BE2C (cell line): ENCODE measurements at places on chromosomes 16 and 17.

DNA sequence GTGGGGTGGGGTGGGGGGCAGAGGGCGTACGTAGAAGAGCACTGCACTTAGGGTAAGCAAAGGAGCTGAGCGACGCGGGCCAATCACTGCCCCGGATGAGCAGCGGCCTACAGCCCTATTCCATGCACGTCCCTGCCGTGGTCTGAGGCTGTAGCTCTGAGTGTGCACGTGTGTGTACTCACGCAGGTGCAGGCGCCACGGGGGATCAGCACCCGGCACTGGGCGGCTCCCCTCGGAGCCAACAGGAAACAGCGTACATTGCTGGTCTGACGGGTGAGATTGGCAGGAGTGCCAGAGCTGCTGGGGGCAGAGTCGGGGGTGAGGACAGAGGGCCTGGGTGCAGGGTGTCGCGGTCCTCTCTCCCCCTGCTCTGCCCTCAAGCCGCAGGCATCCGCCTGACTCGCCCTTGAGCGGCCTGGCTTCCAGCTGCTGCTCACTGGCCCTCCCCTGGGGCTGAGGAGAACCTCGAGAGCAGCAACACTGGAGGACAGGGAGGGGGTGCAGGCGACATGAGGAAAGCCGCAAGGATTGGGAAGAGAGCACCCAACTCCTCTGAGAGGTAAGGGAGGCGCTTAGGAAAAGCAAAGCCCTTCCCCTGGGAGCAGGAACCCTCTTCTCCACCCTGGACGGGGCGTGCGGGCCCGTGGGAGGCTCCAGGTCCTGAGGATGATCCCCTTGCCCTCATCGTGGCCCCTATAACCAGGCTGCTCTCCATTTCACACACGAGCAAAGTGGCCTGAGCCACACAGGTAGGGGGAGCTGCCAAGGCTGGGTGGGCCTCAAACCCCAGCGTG is 57.8 kb downstream of the ENGASE start:
- DNase-seq: no peak

- DNase-seq: peak; percentile 65
Measured at GRCh38 chr16:5381481-5381880, 283.9 kb upstream of the EEF2KMT start.

DNA sequence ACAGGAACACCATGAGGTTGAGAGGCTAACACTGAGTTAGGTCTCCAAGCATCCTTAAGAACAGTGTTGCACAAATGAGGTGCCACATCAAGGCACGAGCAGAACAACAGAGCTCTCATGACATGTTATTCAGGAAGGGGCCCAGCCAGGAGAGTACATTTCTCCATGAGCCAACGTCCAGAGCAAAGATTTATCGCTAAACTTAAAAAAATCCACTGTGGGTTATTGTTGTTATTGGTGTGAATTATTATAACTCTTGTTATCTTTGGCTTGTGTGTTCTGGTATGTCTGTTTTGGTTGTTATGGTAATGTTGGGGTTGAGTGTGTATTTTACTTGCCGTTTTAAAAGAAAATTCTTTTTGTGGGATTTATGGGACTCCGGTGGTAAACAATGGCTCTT is 68.9 kb upstream of the MSI2 start:
- DNase-seq: no peak

- no peak for DNase-seq
Measured at GRCh38 chr17:27502526-27503324, 46.5 kb downstream of the KSR1 start.

- no peak for DNase-seq
Measured at GRCh38 chr17:83076938-83077337, 2.5 kb upstream of the METRNL start.

- DNase-seq: peak; percentile 74
Measured at GRCh38 chr17:81037026-81037797, 2.3 kb downstream of the BAIAP2 start.

DNA sequence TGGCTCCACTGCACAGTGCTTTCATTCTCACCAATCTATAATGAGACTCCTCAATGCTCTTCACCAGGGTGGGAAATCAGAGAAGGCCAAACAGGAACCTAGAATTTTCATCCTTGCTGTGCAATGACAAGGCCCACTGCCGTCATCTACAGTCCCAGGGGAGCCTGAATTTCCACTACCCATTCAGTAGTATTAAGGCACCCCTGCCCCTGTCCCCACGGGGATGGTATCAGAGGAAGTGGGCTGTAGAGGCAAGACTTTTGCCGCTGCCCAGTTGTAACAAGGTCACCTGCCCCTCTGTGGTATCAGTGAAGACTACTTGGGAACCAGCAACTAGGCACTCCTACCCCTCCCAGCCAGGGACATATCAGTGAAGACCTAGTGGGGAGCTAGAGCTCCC is 104.5 kb downstream of the C16orf78 start:
- DNase-seq: no peak

- no peak for DNase-seq
Measured at GRCh38 chr17:2022647-2023240, 2.4 kb downstream of the RTN4RL1 start.

DNA sequence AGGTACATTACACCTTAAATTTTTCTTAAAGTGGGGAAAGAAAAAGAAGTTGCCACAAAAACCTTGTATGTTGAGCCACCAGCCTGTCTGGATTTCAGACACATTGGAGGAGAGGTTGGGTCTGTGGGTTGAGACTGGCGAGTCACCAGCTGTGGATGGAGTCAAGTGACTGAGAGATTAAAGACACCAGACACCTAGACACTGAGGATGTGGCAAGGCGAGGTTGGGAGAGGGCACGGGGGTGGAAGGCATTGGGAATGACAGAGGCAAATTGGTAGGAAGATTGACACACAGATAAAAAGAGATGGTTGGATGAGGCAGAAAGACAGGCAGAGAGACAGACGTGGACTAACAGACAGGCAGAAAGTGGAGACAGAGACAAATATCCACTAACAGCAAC is 49.6 kb downstream of the KCNJ12 start:
- no peak for DNase-seq

DNA sequence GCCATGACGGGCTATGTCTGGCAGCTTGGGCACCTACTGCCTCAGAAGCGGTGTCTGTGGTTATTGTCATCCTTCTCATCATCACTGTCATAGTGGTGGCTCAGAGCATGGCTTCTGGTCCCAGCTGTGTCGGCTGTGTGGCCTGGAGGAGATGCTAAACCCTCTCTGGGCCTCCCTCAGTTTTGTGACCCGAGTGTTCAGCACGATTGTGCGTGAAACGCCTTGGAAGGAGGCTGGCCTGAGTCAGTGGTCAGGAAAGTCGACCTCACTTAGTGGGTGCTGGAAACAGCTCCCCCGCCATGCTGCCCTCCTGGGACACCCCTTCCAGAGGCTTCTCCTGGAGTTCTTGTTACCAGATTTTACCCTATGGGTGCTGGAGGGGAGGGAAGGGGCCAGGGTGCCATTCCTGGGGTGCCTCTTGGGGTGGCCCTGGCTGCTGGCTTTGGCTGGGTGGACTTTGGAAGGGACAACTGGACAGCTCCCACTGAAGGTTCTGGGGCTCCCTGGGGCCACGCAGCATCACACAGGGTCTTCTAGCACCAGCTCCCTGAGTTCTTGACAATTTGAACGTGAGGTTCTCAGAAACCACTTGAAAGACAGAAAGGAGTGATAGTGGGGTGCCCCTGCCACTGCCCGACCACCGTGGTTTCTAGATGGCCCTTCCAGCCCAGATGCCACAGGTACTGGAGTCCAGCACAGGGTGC is 226.5 kb upstream of the GSE1 start:
- peak; percentile 5 for DNase-seq

- no peak for DNase-seq
Measured at GRCh38 chr17:16887523-16888095, 84.3 kb downstream of the TNFRSF13B start.

- peak; percentile 54 for DNase-seq
Measured at GRCh38 chr16:84950906-84951305, 60.4 kb downstream of the ZDHHC7 start.

- DNase-seq: no peak
Measured at GRCh38 chr16:56547949-56548567, 16.8 kb upstream of the MT4 start.

GRCh38 chr16:85961988-85962915 is 63.3 kb downstream of the IRF8 start:
- DNase-seq: no peak

DNA sequence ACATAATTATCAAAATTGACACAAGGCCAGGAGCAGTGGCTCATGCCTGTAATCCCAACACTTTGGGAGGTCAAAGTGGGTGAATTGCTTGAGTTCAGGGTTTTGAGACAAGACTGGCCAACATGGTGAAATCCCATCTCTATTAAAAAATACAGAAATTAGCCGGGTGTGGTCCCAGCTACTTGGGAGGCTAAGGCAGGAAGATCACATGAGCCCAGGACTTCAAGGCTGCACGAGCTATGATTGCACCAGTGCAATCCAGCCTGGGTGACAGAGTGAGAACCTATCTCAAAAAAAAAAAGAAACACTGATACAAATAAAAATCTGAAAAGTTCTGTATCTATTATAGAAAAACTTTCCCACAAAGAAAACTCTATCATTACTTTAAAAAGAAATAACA is 15.5 kb downstream of the MYH10 start:
- DNase-seq: no peak

GRCh38 chr17:45383003-45383402 is 49.7 kb downstream of the ARHGAP27 start:
- DNase-seq: no peak

- DNase-seq: no peak
Measured at GRCh38 chr16:5903832-5904231, 806.2 kb upstream of the EEF2KMT start.

GRCh38 chr16:57970970-57971369 is at the start of gene CNGB1:
TSS of gene CNGB1 (minus strand) at chr16:57971128. CDS start at chr16:57967286, 3,842 bp downstream.
- no peak for DNase-seq

GRCh38 chr16:29806641-29807425 is 504 bp downstream of the MAZ start:
- peak; percentile 83 for DNase-seq

DNA sequence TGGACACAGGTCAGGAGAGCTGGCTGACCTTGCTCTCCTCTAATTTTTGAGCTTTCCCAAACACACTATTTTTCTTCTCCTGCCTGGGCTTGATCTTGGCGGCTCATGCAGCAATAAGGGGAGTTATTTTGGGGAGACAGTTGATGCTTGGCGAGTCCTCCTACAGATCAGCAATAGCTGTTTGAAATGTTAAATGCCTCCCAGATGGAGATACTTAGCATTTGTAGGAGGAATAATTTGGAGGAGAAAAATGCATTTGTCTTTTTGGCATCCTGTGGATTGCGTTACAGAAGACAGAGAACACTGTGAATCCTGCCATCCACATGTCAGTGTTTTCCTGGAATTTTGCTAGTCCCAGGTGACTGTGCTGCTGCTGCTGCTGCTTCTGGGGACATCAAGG is 328.0 kb upstream of the XYLT1 start:
- DNase-seq: no peak

- peak; percentile 31 for DNase-seq
Measured at GRCh38 chr17:74213861-74214391, 555 bp downstream of the TTYH2 start.

DNA sequence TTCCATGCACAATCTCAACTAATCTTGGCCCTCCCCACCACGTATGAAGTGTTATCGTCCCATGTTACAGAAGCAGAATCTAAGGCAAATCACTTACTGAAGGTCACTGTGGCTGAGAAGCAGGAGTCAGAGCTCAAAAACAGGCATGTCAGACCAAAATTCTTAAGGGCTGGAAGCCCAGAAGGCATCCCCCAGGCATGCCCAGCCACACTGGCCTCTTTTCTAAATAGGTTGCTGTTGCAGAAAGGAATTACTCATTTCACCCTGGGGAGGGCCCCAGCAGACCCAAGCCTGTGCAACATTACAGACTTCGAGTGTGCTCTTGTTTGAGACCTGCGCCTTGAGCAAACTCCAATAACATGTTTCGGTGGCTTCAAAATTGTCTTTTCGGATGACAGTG is 194.1 kb downstream of the RBFOX1 start:
- no peak for DNase-seq

- peak; percentile 93 for DNase-seq
Measured at GRCh38 chr17:29048440-29049368, 5.8 kb downstream of the PIPOX start.

- no peak for DNase-seq
Measured at GRCh38 chr17:81967244-81967532, 6.2 kb upstream of the NOTUM start.

DNA sequence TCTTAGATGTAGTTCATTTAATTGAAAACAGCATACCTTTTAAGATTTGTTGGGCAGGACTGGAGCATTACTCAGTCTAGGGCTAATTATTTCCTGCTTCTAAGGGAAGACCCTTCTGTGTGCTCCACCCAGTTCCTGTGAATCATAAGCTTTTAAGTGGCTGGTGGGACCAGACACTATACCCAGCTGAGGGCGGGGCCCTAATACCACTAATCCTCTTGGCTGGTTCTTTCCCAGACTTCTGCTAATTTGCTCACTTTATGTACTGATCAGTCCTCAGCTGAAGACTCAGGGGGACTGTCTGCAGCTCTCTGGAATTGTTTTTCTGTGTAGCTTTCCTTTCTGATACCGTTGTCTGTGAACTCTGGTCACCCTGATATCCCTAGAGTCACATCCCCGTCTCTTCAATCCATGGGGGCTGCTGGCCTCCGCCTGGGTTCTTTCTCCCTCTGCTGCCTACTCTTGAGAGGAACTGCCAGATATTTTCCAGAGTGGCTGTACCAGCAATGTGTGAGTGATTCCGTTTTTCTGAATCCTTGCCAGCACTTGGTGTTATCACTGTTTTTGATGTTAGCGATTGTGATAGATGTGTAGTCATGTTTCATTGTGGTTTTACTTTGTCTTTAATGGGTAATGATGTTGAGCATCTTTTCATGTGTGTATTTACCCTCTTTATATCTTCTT is 35.1 kb downstream of the MFSD11 start:
- peak; percentile 74 for DNase-seq
